ENCODE measurements at places on chromosomes 1 and 21. TPM values are rescaled to one million over a fixed set of nuclear protein-coding genes. Genes with fewer than 3 reads are reported as not detected.

DNA sequence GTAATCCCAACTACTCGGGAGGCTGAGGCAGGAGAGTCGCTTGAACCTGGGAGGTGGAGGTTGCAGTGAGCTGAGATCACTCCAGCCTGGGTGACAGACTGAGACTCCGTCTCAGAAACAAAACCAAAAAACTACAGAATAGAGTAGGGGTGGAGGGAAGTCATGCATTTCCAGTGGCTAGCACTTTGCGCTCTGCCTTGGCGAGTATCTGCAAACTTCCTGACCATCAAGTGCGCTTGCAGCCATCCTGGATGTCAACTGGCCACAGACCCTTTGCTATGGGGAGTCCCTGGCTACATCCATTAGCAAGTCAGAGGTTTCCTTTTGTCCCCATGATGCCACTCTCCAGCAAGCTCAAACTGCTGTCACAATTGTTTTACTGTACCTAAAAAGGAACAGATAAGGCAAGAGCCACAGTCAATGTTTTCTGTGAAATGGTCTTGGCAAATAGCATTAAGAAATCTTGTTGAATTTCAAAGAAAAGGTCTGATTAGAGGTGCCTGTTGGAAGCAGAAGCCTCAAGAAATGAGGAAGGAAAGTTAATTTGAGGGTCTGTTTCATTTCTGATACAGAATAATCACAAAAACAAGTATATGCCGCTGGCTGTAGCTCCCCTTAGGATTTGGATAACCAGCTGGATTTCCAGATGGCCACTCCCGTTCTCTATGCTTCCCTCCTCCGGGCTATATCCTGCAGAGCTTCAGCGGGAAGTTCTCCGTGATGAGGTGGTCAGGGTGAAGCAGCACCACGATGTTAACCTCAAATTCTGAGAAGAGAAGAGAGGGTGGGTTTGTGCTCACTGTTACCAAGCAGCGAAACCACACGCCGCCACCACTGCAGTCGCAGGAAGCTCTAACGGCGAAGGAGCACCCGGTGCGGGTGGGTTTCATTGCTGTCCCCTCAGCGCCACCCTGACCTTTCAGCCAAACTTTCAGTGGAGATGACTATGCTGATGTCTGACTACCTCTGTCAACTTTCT lies 42.0 kb downstream of the VPS26C start:
- DNase-seq = no peak

GRCh38 chr1:21622466-21623315 lies 46.5 kb downstream of the RAP1GAP start:
- DNase-seq = no peak

CD5L gene
- total RNA-seq = 2.0 TPM

FABP3 gene
- not detected for total RNA-seq

DNA sequence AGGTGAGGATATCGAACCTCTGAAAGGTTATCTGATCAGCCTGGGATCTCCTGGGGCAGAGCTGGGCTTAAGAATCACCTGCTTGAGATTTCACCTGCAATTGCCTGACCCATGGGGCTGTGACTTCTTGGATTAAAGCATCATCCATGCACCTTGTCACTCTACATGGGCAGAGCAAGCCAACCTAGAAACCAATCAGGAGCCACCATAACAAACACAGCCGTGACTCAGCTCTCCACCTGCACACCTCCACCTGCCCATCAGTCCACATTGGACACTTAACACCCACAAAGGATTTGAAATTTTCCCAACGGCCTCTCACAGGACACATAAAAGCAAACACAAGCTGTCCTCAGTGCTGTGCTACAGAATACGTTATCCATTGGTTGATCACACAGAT lies 35.1 kb upstream of the ETS2 start:
- no peak for DNase-seq
